Mesendoderm (in vitro differentiated cells): ENCODE measurements at places on chromosomes 12 and 14.
A peak's percentile ranks its signal among the peaks of the same experiment; 100 is the strongest.

- no peak for DNase-seq
These were observed 7.1 kb downstream of the ETV6 start for GRCh38 chr12:11656550-11656949.

DNA sequence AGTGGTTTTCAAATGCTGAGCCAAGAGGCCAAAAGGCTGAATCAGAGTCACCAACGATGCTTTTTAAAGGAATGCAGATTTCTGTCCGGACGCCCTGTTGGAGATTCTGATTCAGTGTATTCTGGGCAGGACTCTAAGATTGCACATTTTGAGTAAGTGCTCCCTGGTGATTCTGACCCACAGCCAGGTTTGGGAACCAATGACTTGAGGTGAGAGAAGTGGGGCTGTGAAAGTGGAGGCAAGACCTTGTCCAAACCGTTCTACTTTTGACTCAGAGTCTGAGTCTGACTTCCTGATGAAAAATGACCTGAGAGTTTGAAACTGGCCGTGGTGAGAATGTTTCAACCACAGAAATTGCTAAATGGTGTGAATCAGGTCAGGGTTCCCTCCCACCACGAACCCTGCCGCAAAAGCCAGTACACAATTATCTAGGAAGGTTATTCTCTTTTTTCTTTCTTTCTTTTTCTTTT lies 90.2 kb downstream of the NTN4 start:
- no peak for DNase-seq

GRCh38 chr14:73713206-73713802 lies 880 bp downstream of the PNMA1 start:
- no peak for DNase-seq

GRCh38 chr14:68819260-68819691 lies 26.4 kb upstream of the ZFP36L1 start:
- DNase-seq: peak; percentile 92

DNA sequence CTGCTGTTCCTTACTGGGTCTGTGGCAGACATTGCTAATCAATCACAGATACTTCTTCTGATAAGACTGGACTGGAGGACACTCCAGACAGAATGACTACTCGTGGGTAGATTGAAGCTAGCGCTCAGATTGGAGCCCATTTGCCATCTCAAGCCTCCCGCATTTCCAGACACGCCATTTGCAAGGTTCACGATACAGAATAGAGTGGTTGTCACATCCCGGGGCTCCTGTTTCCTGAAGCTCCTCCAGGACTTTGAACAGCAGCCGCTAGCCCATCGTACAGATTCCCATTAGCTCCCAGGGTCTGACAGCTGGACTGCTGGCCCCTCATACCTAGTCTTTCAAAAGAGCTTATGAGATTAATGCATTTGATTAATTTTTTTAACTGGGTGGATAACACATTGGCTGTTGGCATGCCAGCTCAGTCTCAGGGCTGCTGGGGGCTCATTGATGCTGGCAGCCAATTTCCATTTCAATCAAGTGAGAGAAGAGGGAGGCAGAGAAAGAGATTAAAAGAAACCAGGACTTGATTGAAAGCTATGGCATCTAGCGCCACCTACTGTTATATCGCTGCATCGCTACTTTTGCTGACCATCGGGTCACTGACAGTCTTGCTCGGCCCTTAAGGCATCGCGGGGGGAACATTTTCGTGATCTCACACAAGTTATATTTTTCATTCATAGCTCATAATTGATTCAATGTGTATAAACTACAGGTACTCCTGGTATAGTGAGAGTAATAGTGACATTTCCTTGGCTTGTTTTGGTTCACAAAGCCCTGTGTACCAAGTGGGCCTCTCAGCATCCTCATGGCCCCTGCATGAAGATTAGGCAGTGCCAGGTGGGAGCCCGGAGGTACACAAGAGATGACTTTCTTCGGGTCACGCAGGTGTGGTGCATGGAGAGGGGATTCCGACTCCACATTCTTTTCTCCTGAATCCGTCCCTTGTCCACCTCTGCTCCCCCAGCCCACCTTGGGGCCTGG lies 78.6 kb downstream of the CCDC60 start:
- peak; percentile 89 for DNase-seq

DNA sequence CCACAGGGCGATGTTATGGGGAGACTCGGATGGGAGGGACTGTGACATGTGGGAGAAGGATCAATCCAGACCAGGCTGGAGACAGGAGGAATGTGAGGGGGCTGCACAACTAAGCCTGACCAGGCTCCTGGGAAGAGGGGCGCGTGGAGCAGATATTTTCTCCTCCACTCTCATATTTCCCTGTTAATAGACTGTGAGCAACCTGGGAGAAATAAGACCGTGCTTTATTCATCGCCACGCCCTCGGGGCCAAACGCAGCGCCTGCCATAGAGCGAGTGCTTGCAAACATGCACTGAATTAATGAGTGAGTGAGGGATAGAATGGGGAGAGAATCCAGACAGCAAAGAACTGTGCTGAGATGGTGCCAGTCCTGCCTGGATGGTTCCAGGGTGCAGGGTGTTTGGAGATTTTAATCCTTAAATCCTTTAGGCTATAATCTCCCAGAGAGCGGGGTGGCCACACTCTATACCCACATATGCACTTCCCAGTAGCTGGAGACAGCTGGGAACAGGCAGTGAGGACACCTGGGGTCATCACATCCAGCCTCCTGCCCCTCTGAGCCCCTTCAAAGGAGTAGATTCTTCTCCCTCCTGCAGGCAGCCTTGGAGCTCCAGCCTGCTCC lies 13.6 kb upstream of the FAIM2 start:
- DNase-seq: no peak

DNA sequence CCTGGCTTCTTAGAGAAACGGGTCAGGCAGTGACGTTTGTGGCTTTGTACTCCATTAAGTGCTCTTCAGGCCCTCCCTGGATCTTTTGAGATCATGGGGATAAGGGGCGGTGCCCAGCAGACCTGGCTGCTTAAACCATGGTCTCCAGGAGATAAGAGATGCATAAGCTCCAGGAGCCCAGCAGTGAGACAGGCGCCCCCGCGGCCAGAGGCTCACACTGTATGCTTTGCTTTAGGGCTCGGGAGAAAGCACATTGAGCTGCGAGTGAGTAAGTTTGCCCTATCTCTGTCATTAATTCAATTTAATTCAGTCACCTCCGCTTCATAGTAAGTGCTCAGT lies 359.5 kb downstream of the CACNA1C start:
- peak; percentile 64 for DNase-seq

- no peak for DNase-seq
These were observed 19.0 kb upstream of the ANKRD9 start for GRCh38 chr14:102528431-102529170.

DNA sequence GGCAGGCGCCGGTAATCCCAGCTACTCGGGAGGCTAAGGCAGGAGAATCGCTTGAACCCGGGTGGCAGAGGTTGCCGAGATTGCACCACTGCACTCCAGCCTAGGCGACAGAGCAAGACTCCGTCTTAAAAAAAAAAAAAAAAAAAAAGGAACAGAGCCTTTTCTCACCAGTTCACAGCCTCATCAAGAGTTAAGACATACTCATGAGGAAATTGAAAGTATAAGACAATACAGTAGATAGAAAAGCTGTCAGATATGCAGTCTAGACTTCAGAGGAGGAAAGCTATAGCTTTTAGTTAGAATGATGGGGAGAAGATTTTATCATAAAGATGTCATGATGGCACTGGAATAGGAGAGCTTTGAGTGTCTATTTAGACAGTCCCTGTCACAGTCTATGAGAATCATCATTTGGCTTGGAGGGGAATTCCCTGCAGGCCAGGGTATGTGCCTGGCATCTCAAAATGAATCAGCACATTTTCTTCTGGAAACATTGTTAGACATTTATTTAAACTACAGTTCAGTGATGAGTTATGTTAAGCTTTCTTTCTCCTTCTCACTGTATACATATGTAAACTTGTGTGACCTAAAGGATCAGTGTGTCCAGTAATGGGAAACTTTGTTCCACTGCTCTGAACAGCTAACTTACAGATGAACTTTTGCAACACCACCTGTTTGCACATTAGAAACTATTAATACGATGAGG lies 2.9 kb upstream of the RAB35 start:
- DNase-seq: no peak

- DNase-seq: no peak
These were observed 409.1 kb downstream of the TMEM132D start for GRCh38 chr12:129494766-129495165.

DNA sequence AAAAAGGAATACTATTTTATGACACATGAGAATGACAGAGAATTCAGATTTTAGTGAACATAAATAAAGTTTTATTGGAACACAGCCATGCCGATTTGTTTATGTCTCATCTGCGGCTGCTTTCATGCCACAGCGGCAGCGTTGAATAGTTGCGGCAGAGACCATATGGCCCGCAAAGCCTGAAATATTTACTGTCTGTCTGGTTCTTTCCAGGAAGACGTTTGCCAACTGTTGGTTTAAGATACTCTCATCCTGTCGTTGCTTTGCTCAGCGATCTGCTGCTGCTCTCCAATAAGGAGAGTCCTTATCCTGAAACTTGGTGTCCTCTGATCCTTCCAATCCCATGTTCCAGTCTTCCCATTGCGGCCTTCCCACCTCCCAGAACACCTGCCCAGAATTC lies 89.9 kb downstream of the SLC24A4 start:
- no peak for DNase-seq

GRCh38 chr12:65958456-65958855 lies 134.2 kb downstream of the HMGA2 start:
- DNase-seq: peak; percentile 33

GRCh38 chr12:4420138-4420670 lies 25.4 kb downstream of the FGF6 start:
- no peak for DNase-seq

- DNase-seq: no peak
These were observed 452.1 kb upstream of the PDE3A start for GRCh38 chr12:19916196-19916753.
